ENCODE measurements at places on chromosomes 16 and 17. TPM values are rescaled to one million over a fixed set of nuclear protein-coding genes. Genes with fewer than 3 reads are reported as not detected.

The BCO1 gene
- total RNA-seq = 0.19 TPM

The FCSK gene
- 11.0 TPM for total RNA-seq

The CCL5 gene
- 0.65 TPM for total RNA-seq

The TPSAB1 gene
- not detected for total RNA-seq

The KRT27 gene
- total RNA-seq = not detected

The FOXJ1 gene
- total RNA-seq = not detected

The NPIPB2 gene
- 4.6 TPM for total RNA-seq

The PRSS53 gene
- 1.3 TPM for total RNA-seq

The SLC12A3 gene
- total RNA-seq = not detected

The SLC6A2 gene
- total RNA-seq = not detected

The FAM20A gene
- not detected for total RNA-seq

The MT1E gene
- 97.3 TPM for total RNA-seq

The TMEM238L gene
- not detected for total RNA-seq

The AIPL1 gene
- not detected for total RNA-seq

The ATP2C2 gene
- total RNA-seq = not detected

The HASPIN gene
- 7.8 TPM for total RNA-seq

The OVCA2 gene
- 93.7 TPM for total RNA-seq

The PABPN1L gene
- not detected for total RNA-seq

The SULT1A2 gene
- not detected for total RNA-seq

The TNP2 gene
- not detected for total RNA-seq

The ESRP2 gene
- 0.29 TPM for total RNA-seq

All from vein endothelial cell (primary cell).